ENCODE measurements at places on chromosomes 4 and X.

DNA sequence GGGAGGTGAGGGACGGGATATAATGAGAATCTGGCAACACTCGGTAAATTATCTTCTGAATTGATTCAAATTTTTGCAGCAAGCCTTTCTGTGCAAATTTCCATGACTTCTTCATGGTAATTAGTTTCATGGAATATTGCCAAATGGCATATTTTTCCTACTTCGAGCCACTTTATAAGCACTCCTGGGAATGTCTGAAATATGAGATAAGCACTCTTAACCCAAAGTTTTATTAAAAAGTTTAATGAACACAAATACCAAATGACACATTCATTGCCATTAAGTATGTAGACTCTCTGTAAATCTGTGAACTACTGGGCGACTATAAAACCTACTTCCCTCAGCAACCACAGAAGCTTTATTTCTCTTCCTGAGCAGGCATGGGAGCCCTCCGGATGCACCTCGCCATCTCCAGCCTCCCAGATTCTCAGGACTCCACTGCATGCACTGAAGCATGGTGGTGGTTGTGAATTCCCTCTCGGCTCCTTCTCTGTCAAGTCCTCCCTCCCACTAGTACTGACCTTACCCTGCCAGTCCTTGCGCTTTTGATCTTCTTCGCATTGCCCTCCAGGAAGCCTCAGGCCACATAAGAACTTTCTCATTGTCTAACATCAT, 154.4 kb upstream of the RPL34 start:
- no peak for DNase-seq

GRCh38 chr4:113809311-113809710, 47.8 kb upstream of the CAMK2D start:
- DNase-seq = no peak

- DNase-seq = no peak
These were observed 617.1 kb upstream of the INTU start for GRCh38 chr4:127015667-127016117.

DNA sequence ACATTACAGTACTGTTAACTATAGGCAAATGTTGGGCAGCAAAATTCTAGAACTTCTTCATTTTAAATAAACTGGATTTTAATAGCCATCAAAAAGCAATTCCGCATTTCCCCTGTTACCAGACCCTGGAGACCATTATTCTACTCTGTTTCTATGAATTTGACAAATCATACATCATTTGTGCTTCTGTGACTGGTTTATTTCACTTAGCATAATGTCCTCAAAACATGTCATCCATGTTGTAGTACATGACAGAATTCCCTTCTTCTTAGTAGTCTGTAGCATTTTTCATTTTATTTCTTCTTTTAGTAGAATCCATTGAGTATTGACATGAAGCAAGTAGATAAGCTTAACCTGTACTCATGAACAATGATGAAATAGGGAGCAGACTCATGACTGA, 59.4 kb upstream of the PPP4R3C start:
- no peak for DNase-seq

GRCh38 chr4:52658641-52659000, 480 bp downstream of the USP46 start:
- no peak for DNase-seq

DNA sequence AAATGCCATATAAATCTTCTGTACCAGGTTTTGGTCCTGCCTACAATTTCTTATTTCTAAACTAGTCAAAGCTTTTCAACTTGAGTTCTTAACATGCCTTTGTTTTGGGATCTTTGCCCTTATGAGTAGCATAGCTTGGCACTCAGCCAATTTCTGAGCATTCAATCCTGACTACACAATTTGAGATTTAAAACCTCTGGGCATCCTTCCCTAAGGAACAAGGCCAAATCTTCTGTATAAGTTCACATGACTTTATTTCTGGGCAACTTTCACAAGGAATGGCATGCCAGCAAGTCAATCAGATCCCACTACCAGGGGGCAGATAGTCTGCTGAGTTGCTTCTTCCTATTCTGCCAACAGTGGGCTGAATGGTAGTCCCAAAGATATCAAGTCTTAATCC, 254.2 kb downstream of the ADAMTS3 start:
- DNase-seq = no peak

DNA sequence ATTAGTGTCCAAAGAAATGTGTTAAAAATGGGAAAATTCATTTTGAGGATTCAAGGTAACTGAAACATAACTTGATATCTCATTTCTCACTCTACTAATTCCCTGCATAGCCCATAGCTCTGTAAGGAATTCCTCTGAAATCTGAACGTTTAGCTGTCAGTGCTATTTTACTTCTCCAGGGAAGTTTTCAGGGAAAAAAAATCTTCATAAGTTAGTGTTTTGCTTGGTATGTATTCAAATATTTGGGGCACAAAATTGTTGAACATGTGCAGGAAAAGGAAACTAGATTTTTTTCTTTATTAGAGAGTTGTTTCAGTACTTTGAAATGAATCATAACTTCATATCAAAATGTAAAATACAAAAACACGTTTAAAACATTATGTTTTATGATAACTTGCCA, 891.4 kb downstream of the CENPC start:
- no peak for DNase-seq

DNA sequence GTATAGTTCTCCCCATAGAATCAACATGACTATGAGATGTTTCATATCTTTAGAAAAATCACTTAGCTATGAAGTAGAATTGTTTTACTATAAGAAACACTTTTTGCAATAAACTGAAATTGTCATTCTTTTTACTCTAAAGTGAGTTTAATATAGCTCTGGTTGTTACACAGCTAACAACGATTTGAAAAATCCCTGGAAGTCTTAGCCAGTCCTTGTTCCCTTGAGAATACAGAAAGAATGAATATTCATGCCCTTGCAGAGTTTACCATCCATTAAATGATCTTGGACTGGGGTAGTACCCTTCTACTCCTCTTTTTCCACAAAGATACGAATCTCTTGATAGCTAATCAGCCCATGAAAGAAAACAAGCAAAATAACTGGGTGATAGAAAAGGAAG, 141.8 kb downstream of the JADE1 start:
- DNase-seq = no peak

DNA sequence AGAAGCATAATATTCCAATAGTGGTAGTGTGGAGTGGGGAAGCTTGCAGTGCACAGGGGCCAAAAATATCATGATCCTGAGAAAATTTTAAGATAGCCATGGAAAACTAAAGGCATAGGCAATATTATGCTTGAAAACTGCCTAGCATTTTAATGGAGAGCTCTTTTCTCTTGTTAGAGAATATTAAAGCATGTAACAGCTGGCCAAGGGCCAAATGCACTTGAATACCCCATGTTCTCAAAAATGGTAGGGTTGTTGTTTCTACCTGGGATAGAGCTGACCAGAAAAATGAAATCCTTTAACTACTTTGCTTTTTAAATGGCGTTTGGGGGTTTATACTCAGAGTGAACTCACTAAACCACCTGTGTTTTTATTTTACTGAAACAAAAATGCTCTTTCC, 739.6 kb upstream of the SLIT2 start:
- no peak for DNase-seq

- peak; percentile 97 for DNase-seq
These were observed at the start of gene PCGF3 for GRCh38 chr4:705278-706082. Gene PCGF3, plus strand, starts transcription at chr4:705832. Its CDS starts 27,849 bp downstream, at chr4:733681.

GRCh38 chr4:55931833-55932232, 16.9 kb upstream of the CEP135 start:
- no peak for DNase-seq

DNA sequence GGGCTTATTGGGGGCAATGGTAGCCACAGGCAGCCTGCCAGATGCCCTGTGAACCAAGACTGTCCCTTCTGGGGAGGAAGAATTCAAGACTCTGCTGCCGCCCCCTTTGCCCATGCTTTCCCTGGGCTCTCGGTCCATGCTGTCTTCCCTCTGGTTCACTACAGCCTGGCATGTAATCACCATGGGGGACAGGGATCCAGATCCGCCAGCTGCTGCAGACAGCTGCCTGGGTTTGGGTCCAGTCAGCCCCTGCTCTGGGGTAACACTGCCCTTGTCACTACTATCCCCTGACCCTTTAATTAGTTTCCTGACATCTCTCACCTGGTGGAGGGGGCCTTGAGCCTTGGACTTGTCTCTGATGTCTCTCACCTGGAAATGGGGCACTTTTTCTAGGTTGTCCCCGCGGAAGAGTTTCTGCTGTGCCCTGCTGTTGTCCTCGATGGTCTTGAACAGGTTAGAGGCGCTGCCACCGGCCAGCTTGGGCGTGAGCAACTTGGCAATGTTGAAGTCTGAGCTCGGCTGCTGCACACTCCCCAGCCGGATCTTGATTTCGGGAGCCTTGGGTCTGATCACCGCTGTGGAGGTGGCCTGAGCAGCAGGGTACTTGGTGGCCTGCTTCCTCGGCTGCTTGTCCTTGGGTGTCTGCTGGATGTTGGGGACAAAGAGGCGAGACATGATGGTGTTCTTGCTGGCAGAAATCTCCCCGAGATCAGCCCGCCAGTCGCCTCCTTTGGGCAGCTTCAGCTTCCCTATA, 6.4 kb downstream of the C4orf54 start:
- DNase-seq = no peak

- DNase-seq = no peak
These were observed 73.6 kb upstream of the TBC1D9 start for GRCh38 chr4:140829825-140830224.

DNA sequence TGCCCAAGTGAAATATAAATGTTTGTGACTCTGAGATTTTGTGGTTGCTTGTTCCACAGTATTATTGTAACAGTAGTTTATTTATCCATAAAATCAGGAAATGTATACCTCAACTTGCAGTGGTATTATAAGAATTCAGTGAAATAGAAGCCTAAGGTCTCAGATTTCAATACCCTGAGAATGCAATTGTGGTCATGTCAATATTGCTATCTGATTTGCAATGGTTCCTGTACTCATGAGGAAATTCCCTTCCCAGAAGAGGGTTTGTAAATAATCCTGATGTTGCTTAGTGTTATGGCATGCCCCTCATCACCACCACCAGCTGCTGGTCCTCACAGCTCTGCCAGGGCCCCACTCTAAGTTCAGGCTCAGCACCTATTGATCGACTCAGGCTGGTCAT, 67.8 kb downstream of the SLC34A2 start:
- DNase-seq = no peak

- no peak for DNase-seq
These were observed 7.7 kb downstream of the NSG1 start for GRCh38 chr4:4394644-4395043.

GRCh38 chr4:152900395-152900794, 35.7 kb upstream of the FHDC1 start:
- no peak for DNase-seq

DNA sequence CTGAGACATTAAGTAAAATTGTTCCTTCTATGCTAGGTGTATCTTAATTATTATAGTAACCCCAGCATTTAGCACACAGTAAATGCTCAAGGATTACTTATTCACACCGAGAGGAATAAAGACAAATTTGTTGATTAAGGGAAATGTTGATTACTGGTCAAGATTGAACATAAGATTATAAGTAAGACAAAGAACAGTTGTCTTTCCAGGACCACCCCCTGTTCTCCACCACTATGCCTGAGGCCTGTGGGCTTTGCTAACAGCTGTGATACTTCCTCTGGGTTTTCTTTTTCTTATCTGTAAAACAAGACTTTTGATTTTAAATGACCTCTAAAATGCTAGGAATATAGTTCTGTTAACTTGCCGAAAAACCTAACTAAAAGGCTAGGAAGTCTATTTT, 128.0 kb downstream of the DCLK2 start:
- DNase-seq = no peak

DNA sequence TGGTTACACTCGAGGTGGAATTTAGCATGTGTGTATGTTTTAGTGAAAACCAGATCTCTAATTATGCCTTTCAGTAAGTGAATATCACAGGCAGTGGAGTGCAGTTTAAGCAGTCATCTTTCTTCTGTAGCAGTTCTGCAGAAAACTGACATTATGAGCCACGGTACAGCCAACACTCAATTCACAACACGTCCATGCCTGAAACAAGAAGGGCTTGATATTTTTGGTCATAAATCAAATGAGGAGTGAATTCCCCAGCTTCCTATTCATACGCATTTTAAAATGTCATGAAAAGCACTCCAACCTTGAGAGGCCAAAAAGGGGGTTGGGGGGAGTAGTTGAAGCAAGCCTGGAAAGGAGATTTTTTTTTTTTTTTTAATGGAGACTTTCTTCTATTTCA, 316.7 kb downstream of the ARHGAP10 start:
- no peak for DNase-seq

DNA sequence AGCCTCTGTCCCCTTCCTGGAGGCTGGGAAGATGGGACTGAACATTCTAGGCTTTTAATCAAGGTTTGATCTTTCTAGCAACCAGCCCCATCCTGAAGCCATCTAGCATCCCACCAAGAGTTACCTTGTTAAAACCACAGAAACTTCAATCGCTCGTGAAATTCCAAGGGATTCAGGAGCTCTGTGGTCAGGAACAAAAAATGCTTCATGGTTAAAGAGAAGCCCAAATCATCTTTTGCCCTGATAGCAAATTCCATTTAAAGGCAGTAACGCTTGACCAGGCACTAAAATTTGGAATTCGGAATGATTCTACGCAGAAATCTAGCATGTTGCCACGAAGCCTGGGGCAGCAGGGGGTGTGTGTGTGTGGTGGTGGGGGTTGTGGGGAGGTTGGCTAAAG, 47.8 kb downstream of the CASP6 start:
- no peak for DNase-seq

DNA sequence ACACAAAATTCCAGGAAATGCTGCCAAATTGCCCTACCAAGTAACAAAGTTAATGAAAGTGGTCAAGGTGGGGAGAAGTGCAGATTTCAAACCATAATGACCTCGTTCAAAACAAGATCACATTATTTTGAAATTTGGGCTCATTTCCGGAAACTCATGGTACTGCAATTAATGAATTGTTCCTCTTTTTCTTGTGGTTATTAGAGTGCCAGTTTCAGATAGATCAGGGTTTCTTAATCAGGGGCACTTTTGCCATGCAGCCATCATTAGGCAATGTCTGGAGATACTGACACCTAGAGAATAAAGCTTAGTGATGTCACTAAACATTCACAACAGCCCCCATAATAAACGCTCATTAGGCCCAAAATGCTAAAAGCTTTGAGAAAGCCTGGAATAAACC, 381.5 kb upstream of the GALNT7 start:
- no peak for DNase-seq

DNA sequence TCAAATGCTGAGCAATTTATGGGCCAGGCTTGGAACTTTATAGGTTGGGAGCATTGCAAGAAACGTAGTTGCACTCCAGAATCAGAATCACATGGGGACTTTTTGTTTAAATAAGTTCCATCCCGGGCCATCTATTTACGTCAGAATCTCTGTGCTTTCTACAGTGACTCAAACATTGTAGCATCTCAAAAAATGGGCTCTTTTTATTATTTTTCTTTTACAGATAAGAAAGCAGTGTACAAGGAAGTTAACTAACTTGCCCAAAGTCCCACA, 10.2 kb downstream of the CC2D2A start:
- DNase-seq = no peak

- DNase-seq = no peak
These were observed 353.4 kb downstream of the SPRY1 start for GRCh38 chr4:123750044-123750443.

DNA sequence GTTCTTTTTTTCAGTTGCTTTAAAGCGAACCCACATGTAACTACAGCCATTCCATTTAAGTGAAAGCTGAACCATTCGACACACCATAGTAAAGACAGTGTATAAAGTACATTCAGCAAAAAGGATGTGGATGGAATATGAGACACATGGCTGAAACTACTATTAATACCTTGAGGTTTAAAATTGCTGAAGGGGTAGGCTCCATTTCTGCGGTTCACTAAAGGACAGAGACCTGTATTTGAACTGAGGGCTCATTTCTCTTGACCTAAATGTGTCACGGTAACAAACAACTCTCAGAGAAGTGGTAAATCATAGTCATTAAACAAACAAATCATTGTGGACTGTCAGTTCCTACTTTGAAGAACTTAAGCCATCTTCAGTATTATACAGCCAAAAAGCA, 1085.6 kb upstream of the TENM3 start:
- no peak for DNase-seq

- peak; percentile 57 for DNase-seq
These were observed 280.5 kb downstream of the FBXW7 start for GRCh38 chr4:152255437-152255836.

Data from stimulated activated CD4-positive, alpha-beta T cell treated with anti-CD3 and anti-CD28 coated beads, Interleukin-4, amount 100 ng/mL, for 24 hours (primary cell).